ENCODE measurements at places on chromosomes 11 and 22. TPM values are rescaled to one million over a fixed set of nuclear protein-coding genes. Genes with fewer than 3 reads are reported as not detected.

DNA sequence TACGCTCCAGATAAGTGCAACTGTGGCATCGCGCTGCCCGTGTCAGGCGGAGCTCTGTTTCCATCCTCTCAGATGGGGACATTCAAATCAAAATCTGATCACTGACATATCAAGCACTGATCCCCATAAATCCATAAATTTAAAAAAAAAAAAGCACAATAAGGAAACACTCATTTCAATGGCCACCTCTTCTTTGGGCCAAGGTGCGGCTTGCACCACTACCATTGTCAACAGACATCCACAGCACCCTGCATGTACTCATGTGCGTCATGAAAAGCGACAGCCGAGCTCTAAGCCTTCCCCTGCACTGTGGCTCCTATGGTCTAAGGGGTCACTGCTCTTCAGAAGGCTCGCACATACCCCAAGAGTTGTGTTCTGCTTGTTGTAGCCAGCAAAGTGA is 26.7 kb upstream of the SERPIND1 start:
- DNase-seq, result no peak

IFITM1 gene
- total RNA-seq, result 44.2 TPM

GRCh38 chr22:45547731-45548130 is 45.0 kb downstream of the FBLN1 start:
- no peak for DNase-seq

DNA sequence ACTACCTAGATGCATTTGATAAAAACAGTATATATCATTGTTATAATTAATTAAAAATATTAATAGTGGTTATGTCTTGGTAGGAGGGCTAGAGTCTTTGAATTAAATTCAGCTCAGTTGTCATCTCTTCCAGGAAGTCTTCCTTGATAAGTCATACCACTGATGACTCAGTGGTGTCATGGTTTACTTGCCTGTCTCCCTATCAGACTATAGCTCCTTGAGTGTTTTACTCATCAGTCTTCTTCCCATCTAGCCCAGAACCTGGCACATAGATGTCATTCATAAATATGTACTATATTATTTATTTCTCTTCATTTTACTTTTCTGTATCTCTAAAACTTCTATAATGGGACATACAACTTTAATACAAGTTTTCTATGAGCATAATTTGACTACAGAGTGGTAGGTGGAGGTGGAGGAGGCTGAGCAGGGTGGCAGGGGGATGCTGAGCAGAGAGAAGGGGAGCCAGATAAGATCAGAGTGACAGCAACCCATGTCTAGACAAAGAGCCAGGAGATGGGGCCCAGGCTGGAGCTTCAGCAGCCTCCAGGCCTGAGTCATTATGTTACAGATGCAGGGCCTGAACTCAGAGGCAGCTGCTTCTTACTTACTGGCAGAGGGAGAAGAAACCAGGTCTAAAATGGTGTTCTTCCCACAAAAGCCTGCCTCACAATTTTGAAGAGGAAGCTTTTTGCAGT is 82.3 kb upstream of the PHOX2A start:
- DNase-seq, result no peak

SHANK2 gene
- 2.5 TPM for total RNA-seq

DNA sequence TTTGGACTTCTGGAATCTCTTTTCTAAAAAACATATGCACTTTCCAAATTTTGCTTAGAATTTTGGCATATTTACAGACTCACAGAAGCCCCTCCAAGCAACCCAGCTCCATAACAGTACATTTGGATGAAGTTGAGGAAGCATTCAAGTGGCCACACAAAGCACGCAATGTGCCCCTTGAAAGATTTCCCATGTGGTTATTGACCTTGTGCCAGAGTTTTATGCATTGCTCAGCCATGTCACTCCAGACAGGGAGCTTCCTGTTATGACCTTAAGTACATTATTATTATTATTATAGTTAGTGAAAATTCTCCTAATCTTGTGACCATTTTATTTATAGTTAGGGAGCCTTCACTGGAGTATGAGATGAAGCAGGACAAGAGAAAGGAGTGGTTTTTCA is 35.0 kb upstream of the BDNF start:
- no peak for DNase-seq

DNA sequence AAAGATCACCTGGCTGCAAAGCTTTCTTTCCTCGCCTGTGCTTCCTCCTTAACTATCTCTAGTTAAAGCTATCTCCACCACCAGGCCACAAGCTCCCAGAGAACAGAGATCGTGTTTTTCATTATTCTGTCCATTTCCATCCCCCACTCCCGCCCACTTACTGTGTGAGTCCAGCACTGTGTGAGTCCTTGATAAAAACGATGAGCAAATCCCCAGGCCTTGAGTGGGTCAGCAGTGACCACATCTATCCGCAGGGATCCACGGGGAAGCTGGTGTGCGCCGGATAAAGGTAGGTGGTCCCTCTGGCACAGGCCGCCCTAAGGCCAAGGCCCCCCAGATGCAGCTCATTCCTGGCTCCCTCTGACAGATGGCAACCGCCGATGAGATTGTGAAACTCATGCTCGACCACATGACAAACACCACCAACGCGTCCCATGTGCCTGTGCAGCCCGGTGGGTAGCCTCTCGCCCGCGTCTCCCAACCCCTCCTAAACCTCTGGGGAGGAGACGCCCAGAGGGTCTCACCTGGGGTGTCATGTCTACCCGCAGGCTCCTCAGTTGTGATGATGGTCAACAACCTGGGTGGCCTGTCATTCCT is 9.3 kb downstream of the TKFC start:
- peak; percentile 52 for DNase-seq

DNA sequence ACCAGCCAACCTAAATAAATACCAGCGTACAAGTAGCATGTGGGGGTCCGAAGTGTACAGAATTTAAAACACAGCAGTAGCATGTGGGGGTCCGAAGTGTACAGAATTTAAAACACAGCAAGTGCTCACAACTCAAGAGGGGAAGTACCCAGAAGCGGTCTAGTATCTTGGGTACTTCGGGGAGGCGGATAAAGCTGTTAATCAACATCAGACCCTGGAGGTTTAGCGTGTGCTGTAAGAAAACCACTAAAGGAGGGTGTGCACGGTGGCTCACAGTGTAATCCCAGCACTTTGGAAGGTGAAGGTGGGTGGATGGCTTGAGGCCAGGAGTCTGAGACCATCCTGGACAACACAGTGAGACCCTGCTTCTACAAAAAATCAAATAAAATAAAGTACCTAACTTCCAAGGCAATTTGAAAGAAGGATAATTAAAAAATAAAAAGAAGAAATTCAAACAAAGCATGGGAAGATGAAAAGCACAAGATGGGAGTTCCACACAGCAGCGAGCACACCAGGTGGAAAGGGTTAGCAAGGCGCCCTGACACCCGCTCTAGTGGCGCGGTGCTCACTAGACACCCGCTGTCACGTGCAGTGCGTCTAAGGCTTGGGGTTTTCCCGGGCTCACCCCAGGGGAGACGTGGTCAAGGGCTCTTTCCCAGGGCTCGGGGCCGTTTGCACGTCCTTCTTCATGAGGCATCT is 35.0 kb upstream of the MOB2 start:
- DNase-seq, result no peak

SLC17A6 gene
- total RNA-seq, result not detected

TRIM49 gene
- total RNA-seq, result not detected

- no peak for DNase-seq
Observed at GRCh38 chr11:72780296-72781062, 13.4 kb downstream of the STARD10 start.

DNA sequence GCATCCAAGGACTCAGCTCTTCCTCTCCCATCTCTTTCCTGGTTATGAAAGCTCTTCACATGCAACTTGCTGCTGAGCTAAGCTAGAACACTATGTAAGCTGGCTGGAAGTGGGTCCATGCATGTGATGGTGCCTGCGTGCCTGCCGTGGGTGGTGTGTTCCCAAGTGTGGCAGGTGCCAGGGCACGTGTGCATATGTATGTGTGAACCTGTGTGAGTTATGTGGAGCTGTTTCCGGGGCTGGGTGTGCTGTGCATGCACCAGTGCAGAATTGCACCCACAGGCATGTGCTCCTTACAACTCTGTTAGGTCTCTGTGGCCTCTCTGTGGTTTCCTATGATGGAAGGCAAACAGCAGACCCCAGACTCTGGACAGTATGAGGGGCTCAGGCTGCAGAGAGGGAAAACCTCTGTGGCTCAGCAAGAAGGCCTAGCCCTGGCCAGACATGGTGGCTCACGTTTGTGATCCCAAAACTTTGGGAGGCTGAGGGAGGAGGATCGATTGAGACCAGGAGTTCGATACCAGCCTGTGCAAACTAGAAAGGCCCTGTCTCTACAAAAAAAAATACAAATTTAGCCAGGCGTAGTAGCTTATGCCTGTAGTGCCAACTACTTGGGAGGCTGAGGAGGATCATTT is 4.1 kb upstream of the P2RY6 start:
- peak; percentile 56 for DNase-seq

- no peak for DNase-seq
Observed at GRCh38 chr11:117819096-117820040, 5.2 kb downstream of the FXYD2 start.

MMP13 gene
- not detected for total RNA-seq

GRCh38 chr11:1162138-1162475 is 4.4 kb downstream of the MUC5AC start:
- DNase-seq, result peak; percentile 63

ASPHD2 gene
- 18.8 TPM for total RNA-seq

C11orf71 gene
- total RNA-seq, result 4.7 TPM

- no peak for DNase-seq
Observed at GRCh38 chr11:128285321-128285720, 302.0 kb downstream of the ETS1 start.

DNA sequence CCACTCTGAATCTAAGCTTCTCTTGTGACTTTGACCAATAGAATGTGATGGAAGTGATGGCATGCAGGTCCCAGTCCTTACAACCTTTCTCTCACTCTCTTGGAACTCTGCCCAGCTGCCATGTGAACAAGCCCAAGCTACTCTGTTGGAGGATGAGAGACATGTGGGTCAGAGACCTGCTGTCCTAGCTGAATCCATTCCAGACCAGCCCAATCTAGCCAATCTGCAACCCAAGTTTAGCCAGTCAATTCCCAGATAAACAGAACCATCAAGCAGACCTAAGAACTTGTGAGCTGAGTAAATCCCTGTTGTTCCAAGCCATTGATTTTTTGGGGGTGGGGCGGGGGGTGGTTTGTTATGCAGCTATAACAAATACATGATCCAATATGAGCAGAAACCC is 69.2 kb upstream of the GRK3 start:
- no peak for DNase-seq

GRCh38 chr11:6646576-6646917 is 9.1 kb downstream of the DCHS1 start:
- DNase-seq, result no peak

DNA sequence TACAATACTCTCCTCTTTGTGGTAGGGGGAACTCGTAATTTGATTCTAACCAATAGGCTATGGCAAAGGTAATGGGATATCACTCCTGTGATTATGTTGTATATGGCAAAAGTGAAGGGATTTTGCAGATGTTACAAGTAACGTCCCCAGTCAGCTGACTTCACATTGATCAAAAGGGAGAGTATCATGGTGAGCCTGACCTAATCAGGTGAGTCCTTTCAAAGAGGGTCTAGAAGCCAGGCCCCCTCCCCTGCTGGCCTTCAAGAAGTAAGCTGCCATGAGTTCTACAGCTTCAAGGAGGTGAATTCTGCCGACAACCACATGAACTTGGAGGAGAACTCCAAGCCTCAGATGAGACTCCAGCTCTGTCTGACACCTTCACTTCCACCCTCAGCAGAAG is 20.0 kb downstream of the TBRG1 start:
- DNase-seq, result no peak

MN1 gene
- 7.0 TPM for total RNA-seq

- DNase-seq, result peak; percentile 42
Observed at GRCh38 chr11:134126217-134126822, 57.4 kb downstream of the JAM3 start.

GRCh38 chr11:66014804-66015453 is 3.1 kb downstream of the CST6 start:
- DNase-seq, result no peak

LRRC4C gene
- total RNA-seq, result not detected

GRM5 gene
- total RNA-seq, result not detected

APOBEC3G gene
- total RNA-seq, result 1.8 TPM

ACTN3 gene
- not detected for total RNA-seq

GRCh38 chr11:74819400-74819799 is 70.8 kb downstream of the RNF169 start:
- DNase-seq, result no peak

CDHR5 gene
- total RNA-seq, result not detected

GRCh38 chr11:7597620-7598019 is 75.7 kb downstream of the CYB5R2 start:
- DNase-seq, result peak; percentile 66

GRCh38 chr22:36027579-36027934 is 1.1 kb downstream of the RBFOX2 start:
- no peak for DNase-seq

DNA sequence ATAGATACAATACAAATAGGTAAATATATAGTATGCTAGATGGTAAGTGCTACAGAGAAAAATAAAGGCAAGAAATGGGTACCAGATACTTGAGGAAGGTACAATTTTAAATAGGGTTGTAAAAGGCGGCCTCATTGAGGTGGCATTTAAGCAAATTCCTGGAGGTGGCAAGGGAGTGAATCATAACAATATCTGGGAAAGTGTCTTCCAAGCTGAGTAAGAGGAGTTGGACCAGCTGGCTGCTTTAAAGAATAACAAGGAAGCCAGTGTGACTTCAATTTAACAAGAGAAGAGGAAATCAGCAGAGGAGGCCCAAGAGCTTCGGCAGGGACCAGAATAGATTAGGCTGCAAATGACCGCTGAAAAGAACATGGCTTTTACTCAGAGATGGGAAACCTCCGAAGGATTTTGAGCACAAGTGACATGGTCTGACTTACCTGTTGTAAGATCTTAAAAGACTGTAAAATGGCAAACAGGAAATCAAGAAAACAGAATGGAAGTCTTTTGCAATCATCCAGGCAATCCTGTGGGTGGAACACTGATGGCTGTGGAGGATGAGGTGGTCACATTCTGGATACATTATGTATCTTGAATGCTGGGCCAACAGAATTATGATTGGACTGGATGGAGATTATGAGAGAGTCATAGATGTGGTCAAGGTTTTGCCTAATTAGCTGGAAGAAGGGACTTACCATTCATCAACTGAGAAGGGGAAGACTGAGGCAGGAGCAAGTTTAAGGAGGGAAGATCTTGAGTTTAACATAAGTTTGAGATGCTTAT is 77.2 kb downstream of the RDX start:
- DNase-seq, result no peak

DNA sequence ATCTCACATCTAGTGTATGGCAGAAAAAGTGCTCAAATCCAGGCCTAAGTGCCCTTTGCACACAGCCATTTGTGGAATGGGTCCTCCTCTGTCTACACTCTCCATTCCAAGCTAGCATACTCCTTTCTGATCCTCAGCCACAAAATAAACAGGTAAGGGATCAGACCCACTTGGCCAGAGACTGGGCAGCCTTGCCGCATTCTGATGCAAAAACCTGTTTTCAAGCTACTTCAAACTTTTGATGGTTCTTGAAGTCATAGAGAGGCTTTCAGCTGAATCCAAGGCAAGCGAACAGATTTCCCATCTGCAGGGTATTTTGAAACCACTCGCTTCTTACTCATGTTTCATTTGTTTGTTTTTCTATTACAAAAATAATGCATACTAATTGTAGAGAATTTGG is 136.6 kb upstream of the NAV2 start:
- DNase-seq, result peak; percentile 23

GRCh38 chr22:27613099-27614005 is 188.2 kb downstream of the MN1 start:
- DNase-seq, result no peak

- DNase-seq, result no peak
Observed at GRCh38 chr22:35842954-35843353, 125.3 kb downstream of the APOL5 start.

- no peak for DNase-seq
Observed at GRCh38 chr22:26273011-26273675, 103.9 kb downstream of the SEZ6L start.

All from lower leg skin (tissue), 4 donors.